Smooth muscle cell of bladder (primary cell): ENCODE measurements at places on chromosomes 2 and 18. TPM values are rescaled to one million over a fixed set of nuclear protein-coding genes. Genes with fewer than 3 reads are reported as not detected.

PCARE gene
- under 0.01 TPM in 1 of 2 replicates, not detected in the other for total RNA-seq

HOXD3 gene
- total RNA-seq = 0.14 and 0.28 TPM in 2 replicates

ACOXL gene
- total RNA-seq = not detected in 2 replicates

NFE2L2 gene
- 92.2 and 116 TPM in 2 replicates for total RNA-seq

GAL3ST2 gene
- 0.18 TPM in 1 of 2 replicates, not detected in the other for total RNA-seq

HOXD4 gene
- total RNA-seq = under 0.01 and 0.18 TPM in 2 replicates

ADAM23 gene
- 6.3 and 8.2 TPM in 2 replicates for total RNA-seq

RBM45 gene
- 21.0 and 24.1 TPM in 2 replicates for total RNA-seq

PDE1A gene
- 27.2 and 42.4 TPM in 2 replicates for total RNA-seq

IL1RN gene
- total RNA-seq = 0.09 and 0.71 TPM in 2 replicates

ARL6IP6 gene
- 7.5 and 7.9 TPM in 2 replicates for total RNA-seq

ZAP70 gene
- total RNA-seq = not detected in 2 replicates
